NCI-H187 (cell line): ENCODE measurements at places on chromosomes 2 and 18.

- DNase-seq = no peak
Measured at GRCh38 chr2:71620851-71621251, 167.5 kb downstream of the DYSF start.

DNA sequence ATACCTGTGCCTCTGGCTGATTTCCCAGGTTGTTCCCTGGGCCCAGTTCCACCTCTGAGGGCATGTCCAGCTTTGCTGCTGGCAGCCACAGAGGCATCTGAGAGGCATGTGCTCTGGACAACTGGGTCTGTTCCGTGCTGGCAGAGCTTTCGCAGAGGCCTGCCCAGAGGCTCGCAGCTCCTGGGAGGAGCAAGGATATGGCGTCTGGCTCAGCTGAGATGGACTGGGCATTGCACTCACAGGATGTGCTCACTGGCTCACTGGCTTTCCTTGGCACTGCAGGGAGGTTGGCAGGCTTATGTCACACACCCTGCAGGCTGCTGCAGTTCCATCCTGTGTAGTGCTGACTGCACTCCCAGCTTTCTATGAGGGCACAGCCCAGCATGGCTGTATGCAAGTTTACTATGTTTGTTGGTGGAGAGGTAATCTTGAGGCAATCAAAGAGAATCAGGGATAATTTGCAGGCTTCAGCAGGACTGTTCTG lies 172.3 kb downstream of the PRKCE start:
- DNase-seq = no peak

DNA sequence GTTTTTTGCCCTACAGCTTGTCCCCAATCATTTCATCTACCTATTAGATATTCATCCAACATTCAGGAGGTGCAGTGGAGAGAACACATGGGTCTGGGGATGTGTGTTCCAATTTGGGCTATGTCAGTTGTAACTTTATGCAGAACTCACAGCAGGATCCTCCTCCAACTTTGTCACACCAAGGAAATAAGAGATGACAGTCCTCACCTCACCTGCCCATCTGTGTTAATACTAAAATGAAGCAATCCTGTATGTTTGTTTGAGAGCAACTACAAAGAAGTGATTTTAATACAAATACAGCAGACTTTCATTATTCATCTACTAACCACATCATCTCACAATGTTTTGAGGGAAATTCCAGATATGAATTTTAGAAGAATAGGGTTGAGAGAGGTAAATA lies 126.7 kb downstream of the ARHGAP15 start:
- no peak for DNase-seq

- DNase-seq = no peak
Measured at GRCh38 chr2:131039908-131040660, 53.2 kb downstream of the FAM168B start.

DNA sequence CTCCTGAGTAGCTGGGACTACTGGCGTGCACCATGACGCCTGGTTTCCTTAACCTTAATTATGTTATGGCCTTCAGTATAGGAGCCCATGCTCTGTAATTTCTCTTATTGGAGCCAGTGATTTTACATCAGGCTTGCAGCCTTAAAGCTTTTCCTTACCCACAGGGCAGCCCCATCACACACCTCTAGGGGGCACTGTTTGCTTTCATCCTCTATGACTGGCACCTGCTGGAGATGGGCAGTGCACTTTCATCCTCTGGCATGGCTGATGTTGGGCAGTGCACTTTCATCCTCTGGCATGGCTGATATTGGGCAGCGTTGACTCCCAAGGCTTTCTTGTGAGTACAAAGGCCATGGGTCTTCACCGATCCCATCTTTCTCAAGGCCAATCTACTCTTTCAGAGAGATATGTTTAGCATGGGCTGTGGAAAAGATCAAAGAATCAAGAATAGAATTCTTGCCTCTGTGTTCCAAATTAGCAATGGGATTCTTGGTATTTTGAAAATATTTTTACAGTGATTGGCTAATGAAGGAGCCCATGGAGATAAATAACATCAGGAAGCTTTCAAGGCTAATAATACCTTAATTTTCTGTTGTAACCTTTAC lies 80.7 kb upstream of the MEX3C start:
- peak; percentile 20 for DNase-seq

DNA sequence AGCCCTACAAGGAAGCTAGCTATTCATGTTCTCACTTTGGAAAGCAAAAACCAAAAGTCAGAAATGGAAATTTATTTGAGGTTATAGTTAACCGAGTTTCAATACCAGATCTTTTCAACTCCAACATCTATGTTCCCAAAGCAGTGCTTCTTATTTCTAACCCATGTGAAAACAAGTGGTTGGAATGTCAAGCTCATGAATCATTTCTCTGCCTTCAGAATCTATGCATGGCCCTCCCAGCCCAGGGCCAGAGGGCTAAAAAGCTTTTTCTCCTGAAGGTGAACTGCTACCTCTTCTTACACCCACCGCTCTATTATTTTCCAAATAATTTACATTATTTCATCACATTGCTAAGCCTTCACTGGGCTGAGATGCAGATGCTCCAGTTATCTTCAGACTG lies 158.4 kb downstream of the SP3 start:
- DNase-seq = no peak

GRCh38 chr2:11305958-11306357 lies 38.5 kb downstream of the ROCK2 start:
- no peak for DNase-seq

DNA sequence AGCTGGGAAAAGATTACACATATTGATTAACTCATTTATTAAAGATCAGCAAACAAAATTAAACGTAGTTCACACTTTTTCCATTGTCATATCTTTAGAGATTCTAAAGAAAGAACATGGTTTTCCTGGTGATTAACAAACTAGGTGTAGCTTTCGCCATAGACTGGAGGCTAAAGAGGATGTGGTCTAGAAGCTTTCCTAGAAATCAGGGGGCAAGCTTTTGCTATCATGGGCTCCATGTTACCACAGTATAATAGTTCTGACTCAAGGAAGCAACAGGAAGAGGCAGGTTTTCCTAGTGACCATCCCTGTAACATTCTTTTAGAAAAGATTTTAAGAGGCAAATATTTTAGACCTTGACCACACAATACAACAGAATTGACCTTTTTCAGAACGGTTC lies 232.7 kb downstream of the METTL4 start:
- DNase-seq = no peak

GRCh38 chr18:55064760-55065159 lies 105.5 kb upstream of the CCDC68 start:
- DNase-seq = no peak

GRCh38 chr2:12412898-12413305 lies 303.8 kb upstream of the TRIB2 start:
- DNase-seq = no peak

DNA sequence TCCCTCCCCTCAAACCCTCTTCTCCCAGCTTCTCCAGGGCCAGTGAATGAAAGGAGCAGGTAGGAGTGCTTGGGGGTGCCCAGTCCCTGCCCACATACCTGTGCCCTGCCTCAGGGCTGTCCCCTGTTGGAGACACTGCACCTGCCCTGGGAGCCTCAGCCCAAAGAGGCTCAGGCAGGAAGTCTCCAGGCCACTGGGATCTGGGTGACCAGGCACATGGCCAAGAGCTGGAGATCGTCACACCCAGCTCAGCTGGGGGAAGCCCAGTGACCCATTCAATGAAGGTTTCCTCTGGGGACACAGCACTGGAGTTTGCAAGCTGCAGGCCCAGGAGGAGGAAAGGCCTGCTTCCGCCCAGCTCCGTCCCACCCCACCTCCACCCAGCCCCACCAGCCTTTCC lies 156.4 kb downstream of the ZFP36L2 start:
- no peak for DNase-seq

GRCh38 chr18:22822024-22822423 lies 111.1 kb upstream of the RBBP8 start:
- no peak for DNase-seq

- peak; percentile 21 for DNase-seq
Measured at GRCh38 chr2:234191819-234192407, 141.4 kb downstream of the SPP2 start.

DNA sequence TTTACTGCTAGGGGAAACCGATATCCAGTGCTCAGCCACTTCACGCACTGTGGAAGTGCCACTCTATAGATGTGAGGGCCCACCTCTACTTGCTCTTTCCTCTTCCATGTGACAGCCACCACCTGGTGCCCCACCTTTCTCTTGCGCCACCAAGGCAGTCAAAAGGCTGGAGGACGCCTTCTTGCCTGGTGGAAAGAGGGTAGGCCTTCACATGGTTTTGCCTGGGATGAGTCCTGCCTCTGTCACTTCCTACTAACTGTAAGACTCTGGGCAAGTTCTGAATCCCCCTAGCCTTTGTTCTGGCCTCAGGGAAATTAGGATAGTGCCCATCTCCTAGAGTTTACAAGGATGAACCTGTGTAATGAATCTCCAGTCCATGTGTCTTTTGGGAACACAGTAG lies 66.1 kb upstream of the ODC1 start:
- DNase-seq = no peak

DNA sequence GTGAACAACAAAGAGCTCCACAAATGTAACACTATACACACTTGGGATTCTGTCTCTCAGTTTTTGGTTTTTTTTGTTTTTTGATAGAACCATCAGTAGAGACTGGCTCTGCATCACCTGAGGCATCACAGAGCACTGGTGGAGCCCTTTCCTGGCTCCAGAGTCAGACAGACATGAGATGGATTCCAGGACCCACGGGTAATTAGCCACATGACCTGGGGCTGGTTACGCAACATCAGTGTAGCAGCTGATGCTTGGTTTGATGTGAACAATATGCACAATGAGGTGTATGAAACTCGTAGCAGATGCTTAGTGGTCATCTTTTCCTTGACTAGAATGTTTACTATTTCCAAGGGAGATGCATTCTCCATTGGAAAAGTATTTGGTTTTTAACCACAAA lies 40.7 kb downstream of the CMPK2 start:
- no peak for DNase-seq

DNA sequence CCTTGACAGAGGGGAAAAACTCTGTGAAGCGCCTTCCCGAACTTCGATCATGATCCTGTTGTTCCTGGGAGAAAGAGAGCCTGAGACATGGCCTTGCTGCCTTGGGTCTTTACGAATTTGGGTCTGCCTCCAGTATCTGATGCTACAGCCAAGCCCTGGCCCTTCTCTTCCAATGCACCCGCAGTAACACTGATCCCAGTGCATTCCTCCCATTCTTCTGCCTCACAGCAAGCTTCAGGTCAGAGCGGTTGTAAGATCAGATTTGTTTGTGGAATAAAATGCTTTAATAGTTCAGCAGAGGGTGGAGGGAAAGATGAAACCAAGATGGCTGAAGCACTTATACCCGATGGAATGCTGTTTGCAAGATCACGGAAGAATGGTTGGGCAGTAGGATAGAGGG lies 196.7 kb upstream of the SIX2 start:
- DNase-seq = no peak

DNA sequence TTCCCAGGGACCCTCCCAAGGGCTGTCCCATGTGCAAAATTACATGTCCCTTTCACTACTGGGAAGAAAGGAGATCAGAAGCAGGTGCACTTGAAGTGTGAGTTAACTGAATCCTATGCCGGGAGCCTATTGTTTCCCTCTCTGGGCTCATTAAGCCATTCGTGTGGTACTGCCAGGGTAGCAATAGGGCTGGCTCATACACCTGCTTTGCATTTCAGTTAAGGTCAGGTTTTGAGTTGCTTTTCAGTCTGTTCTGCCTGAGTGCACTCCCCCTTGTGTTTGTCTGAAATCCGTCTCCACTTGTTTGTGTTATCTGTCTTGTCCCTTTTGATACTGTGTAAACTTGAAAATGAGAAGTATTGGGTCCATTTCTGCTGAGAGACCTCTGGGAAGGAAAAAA lies 1232.6 kb upstream of the NRXN1 start:
- DNase-seq = peak; percentile 70

DNA sequence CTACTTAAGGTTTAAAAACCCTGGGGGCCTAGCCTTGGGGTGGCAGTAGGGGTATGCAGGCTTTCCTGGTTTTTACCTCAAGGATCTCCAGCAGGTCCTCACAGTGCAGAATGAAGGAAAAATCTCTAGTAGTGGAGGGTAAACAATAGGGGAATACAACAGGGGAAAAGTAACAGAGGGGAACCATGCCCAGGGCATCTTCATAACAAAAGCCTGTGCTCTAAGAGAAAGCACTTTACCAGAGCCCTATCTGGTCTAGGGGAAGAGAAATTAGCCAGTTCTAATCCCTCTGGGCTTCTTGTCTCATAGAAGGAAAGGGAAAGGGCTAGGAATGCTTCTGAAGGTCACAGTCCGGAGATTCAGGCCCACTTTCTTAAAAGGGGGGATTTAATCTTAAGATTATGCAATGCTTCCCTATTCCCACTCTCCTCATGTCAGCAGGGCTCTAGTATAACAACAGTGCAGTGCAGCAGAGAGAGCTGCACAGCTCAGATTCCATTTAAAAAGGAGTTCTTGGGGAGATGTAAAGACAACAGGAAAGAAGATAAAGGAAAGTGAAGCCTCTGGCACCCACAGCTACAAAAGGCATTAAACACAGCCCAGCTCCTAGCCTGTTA lies 149.0 kb upstream of the CYP1B1 start:
- DNase-seq = no peak

- DNase-seq = no peak
Measured at GRCh38 chr2:37593024-37593423, 78.4 kb downstream of the CDC42EP3 start.

- no peak for DNase-seq
Measured at GRCh38 chr2:239113615-239114014, 265.7 kb downstream of the TWIST2 start.

GRCh38 chr2:60442608-60443007 lies 110.8 kb downstream of the BCL11A start:
- no peak for DNase-seq

- no peak for DNase-seq
Measured at GRCh38 chr2:207600231-207600630, 25.0 kb downstream of the METTL21A start.

DNA sequence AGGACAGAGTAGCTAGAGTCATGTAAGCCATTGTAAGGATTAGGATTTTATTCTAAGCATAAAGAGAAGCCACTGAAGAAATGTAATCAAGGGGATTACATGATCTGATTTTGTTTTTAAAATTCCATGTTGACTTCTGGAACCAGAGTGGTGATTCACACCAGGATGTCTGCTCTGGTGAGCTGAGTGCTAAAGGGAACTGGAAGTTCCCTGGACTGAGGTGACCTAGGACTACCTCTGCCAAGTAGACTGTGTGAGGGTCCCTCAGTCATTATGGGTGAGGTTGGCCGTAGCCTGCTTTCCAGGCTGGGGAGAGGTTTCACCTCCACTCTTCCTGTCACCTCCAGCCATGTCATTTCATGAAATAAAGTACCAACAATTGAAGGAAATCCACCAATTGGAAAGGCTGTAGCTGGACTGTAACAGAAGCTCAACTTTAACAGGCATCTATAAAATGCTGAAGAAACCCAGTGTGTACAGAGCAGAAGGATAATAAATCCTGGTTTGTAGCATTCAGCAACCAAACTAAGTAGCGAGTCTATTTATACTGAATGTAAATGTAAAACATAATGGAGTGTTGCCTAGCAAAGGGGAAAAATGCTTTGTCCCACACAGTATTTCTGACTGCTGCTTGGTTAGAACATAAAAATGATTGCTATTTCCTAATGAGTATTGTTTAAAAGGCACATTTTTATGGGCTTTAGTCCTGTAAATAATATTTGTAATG lies 507.4 kb upstream of the PKDCC start:
- DNase-seq = no peak
